ENCODE measurements at places on chromosomes 7 and 10.

DNA sequence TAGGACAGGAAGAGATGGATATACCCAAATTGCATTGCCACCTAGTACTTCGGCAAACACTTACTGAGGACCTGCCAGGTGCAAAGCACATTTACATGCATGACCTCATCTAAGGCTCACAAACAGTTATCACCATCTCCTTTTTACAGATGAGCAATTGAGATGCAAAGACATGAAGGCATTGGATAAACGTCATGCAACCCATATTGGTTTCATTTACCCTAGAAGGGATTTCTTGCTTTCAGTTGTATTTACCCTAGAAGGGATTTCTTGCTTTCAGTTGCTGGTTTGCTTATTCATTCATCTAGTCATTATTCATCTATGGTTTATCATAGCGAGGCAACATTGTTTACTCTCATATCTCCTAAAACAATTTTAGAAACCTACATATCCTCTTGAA lies 52.2 kb downstream of the STEAP1B start:
- DNase-seq = no peak

DNA sequence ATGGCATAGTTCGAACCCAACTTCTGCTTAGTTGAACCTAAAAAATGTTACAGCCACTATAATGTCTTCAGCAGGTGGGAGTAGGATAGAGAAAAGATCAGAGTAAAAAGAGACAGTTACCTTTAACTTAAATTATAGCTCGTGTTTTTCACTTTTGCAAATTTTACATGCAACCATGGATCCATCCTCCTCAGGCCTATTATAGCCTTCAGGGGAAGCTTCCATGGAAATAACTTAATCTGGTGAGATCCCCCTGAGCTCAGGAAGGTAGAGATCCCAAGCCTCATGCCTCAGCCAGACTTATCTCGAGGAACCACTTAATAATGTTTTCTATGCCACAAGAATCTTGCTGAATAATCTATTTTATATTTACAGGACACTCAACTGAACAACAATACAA lies 159.4 kb upstream of the FAM3C start:
- DNase-seq = no peak

DNA sequence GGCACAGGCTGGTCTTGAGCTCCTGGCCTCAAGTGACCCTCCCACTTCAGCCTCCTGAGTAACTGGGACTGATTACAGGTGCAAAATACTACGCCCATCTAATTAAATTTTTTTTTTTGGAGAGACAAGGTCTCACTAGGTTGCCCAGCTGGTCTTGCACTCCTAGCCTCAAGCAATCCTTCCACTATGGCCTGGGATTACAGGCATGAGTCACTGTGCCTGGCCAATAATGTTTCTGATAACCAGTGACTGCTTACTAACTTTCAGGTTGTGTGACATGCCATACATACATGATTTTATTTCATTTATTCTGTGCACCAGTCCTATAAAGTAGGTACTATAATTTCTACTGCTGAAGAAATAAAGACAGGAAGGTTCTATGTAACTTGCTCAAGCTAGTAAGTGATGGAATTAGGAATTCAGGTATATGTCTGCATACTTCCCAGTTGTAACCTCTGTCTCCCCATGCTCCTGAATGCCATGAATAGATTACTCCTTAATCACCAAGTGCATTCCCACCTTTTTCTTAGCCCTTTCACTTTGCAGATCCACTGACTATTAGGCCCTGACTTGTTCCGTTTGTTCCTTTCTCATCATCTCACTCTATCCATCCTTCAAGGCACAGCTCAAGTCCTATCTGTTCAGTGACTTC lies 28.1 kb downstream of the MCU start:
- DNase-seq = peak; percentile 23

DNA sequence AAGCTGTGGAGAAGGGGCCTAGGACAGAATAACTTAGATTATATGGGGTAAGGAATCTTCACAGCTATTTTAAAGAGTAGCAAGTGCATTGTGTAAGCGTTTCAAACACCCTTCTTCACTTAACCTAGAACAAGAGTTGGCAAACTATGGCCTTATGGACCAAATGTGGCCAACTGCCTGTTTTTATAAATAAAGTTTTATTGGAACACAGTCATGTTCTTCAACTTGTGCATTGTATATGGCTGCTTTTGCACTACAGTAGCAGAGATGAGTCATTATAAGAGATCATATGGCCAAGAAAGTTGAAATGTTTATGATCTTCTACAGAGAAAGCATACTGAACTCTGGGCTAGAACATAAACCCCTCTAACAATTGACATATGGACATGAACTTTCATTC lies 187.8 kb downstream of the ETV1 start:
- no peak for DNase-seq

DNA sequence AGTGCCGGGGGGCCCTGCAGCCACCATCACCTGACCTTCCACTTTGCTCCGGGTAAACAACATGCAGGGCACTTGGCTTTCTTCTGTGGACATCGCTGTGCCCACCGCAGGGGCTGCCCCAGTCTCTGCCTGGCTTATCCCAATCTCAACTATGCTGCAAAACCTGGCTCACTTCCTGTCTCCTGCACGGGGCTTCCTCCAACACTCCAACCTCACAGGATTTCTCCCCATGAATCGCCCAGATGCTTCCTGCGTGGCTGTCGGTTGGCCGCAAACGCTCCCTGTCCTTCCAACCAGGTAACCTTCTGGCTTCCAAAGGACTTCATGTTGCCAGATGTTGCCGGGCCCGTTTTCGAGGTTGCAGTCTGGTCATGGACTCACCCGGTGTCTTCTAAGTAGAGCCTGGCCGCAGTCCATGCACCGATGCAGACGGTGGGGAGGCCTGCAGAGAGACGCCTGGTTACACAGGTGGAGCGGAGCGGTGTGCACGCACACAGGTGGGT lies 109.0 kb downstream of the VIPR2 start:
- no peak for DNase-seq

DNA sequence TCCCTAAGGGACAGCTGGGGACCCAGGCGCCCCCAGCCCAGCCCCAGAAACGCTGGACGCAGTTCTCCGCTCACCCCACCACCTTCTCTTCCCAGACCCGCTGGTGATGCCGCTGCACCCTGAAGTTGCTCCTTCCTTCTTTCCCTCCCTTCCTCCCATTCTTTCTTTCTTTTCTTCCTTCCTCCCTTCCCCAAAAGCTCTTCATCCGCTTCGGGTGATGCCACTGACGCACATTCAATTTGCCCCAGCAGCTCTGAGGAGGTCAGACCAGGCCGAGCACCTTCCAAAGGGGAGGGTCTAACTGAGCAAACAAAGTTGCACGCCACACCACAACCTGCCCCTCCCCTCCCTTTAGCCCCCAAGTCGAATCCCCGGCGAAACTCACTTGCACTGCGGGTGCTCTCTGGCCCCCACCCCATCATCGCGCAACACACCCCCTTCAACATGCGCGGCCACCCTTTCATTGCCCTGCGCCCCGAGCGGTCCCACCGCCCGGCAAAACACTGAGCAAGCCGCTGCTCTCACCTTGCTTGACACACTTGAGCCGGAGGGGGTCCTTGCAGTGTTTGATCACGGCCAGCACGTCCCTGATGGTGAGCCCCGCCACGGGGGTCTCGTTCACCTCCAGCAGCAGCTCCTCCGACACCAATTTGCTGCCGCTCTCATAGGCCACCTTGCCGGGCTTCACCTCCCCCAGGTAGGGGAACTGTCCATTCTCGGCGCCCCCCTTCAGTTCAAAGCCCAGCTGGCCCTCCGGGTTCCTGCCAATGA lies 787 bp downstream of the MAGI2 start:
- peak; percentile 7 for DNase-seq

GRCh38 chr7:28748933-28749584 lies 209.1 kb downstream of the TRIL start:
- DNase-seq = no peak

All from ELF-1 (cell line).